T-helper 22 cell (primary cell): ENCODE measurements at places on chromosomes 7 and 10.

GRCh38 chr7:55107946-55108345, 89.1 kb downstream of the EGFR start:
- no peak for DNase-seq

GRCh38 chr7:151018421-151019129, 5.7 kb downstream of the ATG9B start:
- no peak for DNase-seq

GRCh38 chr10:74383642-74384041, 232.6 kb downstream of the ADK start:
- DNase-seq = no peak

DNA sequence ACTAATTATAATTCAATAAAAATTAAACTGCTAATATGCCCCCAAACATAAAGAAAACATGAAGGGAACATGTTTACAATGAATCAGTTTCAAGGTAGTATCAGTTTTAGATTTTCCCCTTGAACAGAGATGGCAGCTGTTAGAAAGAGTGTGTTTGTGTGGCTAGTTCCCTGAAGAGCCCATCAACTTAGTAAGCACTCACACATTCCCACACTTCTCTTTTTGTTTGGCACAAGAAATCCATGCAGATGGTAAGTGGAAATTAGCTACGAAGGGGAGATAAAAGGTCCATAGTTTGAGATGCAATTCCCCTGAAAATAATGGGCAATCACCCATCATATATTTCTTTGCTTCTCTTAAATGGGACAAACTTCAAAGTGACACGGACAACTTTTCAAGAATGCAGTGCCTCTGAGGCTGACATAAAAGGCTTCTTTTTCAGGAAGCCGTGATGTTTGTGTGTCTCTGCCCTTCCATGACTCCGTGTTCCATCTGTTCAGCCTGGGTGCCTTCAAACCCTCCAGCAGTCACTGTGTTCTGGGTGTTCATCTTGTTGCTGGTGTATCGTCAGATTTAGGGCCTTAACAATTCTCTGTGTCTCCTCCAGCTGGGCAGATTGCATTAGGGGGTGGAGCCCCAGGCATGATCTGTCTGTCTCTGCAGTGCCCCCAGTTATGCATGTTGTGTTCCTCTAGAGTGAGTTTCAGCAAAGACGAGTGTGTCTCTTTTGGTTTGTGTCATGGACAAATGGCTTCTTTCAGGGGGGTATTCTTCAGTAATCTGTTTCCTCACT, 259.5 kb upstream of the NPY start:
- DNase-seq = no peak

DNA sequence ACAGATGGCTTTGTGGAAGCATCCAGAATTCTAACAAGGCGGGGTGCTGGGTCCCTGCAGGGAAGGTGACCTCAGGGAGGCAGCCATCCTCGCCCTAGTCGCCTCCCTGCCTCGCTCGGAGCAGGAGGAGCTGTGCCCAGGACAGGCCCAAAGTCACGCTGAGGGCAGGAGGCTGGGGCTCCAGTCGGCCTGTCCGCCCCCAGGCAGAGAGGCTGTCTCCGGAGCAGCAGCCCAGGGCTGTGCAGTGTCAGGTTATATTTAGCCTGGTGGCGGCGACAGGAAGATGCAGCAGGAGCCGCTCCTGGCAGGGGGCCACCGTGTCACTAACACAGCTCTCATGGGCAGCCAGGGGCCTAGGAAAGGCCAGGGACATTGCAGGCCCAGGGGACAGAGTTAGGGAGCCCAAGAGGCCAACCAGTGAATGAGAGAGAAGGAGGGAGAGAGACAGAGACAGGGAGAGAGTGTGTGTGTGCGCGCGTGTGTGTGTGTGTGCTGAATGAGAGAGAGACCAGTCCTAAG, 13.5 kb downstream of the KCNH2 start:
- no peak for DNase-seq
